A673 (cell line): ENCODE measurements at places on chromosomes 5 and 9.

- DNase-seq, result no peak
Measured at GRCh38 chr9:69824499-69825252, 4.1 kb downstream of the CFAP95 start.

DNA sequence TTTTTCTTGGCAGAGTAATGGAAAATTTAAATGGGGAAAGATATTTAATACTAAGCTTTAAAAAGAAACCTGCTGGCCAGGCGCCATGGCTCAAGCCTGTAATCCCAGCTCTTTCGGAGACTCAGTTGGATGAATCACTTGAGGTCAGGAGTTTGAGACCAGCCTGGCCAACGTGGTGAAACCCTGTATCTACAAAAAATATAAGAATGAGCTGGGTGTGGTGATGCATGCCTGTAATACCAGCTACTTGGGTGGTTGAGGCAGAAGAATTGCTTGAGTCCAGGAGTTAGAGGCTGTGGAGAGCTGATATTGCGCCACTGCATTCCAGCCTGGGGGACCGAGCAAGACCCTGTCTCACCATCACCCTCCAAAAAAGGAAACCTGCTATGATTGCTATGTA, 32.8 kb downstream of the TUT7 start:
- no peak for DNase-seq

DNA sequence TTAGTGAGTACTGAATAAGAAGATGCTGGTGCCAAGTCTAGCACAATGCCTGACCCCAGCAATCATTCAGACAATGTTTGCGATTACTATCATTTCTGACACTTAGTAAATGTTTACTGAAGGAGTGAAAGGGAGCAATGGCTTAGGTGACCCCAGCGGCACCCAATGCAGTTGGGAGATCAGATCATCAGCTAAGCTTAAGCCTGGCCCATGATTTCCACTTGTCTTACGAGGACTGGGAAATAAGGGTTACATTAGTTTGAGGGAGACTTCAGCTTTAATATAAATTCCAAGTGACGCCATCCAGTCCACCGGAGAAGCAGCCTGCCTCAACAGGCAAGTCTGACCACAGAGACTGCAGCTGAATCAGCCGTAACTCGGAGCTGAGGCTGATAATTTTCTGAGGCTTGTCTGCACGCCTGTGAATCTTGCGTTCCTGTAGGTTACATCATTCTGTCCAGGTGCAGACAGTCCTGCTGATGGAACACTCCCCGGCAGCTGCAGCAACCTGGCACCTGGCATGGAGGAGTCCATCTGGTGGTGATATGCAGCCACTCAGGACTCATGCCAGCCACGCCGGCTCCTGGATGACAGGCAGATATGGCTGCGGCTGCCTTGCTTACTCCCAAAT, 34.9 kb upstream of the FGF1 start:
- no peak for DNase-seq

DNA sequence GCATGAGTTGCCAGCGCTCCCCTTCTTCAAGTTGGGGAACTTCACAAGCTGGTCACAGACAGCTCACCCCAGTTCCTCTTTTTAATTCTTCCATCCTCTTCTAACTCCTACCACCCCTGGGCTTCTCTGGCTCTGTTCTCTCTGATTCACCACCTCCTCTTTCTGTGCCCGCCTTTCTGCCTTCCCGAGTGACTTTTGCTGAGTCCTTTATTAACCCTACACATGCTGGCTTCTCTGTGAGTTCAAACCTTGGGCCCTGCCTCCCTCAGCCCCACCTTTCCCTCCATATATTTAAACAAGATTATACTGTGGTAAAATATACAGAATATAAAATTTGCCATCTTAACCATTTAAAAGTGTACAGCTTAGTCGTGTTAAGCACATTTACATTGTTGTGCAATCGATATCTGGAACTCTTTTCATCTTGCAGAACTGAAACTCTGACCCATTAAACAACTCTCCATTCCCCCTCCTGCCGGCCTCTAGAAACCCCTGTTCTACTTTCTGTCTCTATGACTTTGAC, 32.0 kb downstream of the SLC46A2 start:
- no peak for DNase-seq

DNA sequence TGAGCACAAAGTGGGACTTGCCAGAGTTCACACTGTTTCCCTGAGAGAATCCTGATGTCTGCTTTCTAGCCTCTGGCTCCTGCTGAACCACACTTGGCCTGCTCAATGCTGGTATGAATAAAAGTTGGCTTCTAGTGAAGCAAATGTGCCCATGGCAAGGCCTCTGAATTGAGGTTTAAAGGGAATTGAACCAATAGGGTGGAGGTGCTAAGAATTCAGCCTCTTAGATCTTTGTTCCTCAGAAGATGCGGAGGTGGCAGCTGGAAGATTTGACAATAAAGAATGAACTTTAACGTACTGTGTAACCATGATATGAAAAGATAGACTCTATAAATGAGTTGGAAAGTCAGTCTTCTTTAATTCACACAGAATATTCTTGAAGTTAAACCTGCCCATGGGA, 57.2 kb downstream of the RASGRF2 start:
- no peak for DNase-seq

DNA sequence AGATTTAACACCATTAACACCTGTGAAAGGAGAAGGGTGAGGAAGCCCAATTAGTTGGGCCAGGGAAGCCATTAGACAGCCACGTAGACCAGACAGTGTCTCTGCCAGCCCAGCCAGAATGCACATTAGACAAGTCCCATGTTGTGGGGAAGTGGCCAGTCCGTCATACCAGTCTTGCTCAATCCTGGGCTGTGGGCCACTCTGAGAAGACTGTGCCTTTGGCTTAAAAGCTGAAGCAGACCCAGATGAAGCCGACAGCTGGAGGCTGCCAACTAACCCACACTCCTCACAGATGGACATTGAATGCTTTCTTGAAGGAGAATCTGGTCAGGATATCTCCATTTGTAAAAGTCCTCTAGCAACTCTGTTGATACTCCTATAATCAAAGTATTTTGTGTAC, 128.5 kb downstream of the CHSY3 start:
- no peak for DNase-seq

DNA sequence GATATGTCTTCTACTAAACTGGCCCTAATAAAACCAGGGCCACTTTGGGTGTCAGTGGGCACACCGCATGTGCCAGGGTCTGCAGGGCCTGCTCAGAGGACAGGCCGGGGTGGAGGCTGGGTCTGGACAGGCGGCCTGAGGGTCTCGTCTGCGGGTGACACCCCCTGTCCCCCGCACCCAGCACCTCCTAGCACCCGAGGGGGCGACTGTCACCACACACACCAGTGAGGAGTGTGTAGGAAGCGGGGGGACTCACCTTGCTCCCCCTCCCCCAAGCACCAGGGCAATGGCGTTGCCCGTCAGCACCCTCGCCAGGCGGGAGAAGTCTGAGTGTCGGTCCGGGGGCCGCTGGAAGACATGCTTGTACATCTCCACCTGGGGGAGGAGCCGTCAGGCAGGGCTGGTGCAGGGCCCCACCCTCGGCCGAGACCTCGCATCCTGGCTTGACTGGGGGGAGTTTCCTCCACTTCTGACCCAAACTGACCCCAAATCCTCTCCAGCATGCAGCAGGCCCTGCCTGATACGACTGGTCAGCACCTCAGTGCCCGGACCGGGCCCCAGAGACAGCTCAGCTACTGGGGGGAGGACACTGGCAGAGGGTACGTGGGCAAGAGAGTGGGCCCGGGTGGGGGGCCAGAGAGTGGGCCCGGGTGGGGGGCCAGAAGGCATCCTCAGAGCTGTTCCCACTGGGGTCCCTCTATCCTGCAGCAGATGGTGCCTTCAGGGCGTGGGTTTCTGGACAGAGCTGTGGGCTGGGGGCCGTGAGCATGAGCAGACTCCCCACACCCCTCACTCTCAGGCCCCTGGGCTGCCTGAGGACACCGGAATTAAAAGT, 18.9 kb upstream of the NSMF start:
- DNase-seq, result no peak

DNA sequence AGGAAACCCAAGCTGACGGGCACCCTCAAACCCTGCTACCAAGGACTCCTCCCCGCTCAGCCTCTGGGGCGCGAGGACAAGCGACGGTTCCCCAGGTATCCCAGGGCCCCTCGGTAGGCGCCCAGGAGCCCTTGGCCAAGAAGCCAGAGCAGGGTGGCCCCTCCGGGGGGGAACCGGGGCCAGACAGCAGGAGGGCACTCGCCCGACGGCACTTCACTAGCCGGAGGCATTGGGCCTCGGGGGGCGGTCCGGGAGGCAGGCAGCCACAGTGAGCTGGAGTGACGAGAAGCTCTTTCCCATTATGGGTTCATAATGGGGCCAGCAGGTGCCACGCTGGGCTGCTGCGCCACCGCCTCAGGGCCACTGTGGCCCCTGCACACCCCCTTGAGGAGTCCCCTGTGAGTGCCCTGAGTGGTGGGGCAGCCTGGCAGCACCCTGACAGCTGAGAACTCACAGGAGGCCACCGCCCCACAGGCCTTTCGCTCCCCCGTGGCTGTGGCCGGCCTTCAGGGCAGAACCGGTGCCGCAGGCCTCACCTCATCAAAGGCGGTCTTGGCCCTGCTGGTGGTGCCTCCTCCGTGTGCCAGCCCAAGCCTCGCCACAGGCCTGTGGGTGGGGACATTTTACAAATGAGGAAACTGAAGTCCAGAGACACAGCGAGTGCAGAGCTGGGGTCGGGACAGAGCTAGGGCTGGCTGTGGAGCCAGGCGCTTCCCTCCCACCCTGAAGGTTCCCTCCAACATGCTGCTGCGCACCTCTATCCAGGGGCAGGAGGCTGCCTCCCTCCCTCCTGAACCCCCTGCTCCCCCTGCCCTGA, 68.7 kb downstream of the PSMB7 start:
- no peak for DNase-seq

- no peak for DNase-seq
Measured at GRCh38 chr5:119398727-119399466, 43.1 kb downstream of the TNFAIP8 start.

GRCh38 chr5:179418972-179419371, 73.7 kb upstream of the ADAMTS2 start:
- no peak for DNase-seq

DNA sequence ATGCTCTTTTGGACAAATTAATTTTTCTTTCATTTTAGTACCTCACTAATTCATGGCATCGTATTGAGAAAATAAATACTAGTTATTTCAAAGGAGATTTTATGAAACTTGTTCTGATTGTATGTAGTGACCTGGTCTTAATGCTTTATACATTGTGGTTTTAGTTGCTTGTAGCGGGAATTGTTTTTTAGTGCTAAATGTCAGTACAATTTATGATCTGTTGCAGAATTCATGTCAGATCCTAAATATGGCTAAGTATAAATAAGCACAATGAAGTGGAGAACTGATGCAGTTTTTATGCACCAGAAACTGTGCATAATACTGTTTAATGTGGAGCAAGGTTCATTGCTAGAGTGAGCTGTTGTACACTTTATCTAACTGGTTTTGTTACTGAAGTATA, 308.8 kb downstream of the PJA2 start:
- no peak for DNase-seq

DNA sequence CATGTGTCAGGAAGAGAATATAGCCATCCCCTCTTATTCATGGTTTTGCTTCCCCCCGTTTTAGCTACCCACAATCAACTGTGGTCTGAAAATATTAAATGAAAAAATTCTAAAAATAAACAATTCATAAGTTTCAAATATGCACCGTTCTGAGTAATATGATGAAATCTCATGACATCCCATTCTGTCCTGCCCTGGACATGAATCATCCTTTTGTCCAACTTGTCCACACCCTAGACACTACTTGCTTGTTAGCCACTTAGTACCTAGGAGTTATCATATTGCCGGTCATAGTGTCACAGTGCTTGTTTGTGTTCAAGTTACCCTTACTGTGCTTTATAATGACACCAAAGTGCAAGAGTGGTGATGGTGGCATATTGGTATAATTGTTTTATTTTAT, 113.5 kb downstream of the CAAP1 start:
- no peak for DNase-seq

- peak; percentile 20 for DNase-seq
Measured at GRCh38 chr5:166926138-166926537, 1365.3 kb upstream of the WWC1 start.

DNA sequence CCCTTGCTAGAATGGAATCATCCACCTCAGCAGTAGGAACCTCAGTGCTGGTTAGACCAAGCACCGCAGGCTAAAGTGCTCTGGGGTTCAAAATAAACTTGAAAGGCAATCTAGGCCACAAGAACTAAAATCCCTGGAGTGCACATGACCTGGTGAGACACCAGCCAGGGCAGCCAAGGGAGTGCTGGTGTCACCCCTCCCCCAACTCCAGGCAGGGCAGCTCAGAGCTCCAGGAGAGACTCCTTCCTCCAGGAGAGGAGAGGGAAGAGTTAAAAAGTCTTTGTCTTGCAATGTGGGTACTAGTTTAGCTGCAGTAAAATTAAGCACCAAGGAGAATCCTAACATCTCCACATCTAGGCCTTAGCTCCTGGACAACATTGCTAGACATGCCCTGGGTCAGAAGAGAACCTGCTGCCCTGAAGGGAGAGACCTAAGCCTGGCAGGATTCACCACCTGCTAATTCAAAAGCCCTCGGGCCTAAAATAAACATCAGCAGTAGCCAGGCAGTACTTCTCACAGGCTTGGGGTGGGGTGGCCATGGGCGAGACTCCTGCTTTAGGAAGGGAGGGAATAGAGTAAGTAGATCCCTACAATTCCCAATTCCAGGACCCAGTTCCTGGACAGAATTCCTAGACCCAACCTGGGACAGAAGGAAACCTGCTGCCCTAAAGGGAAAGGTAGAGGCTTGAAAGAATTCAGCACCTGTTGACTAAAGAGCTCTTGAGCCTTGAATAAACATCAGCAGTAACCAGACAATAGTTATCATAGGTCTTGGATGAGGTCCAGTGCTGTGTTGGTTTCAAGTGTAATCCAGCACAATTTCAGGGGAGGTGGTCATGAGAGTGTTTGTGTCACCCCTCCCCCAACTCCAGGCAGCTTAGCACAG, 25.8 kb downstream of the UGT3A2 start:
- DNase-seq, result no peak

- no peak for DNase-seq
Measured at GRCh38 chr5:20604992-20605391, 617.0 kb upstream of the CDH18 start.

- no peak for DNase-seq
Measured at GRCh38 chr9:109014608-109015280, 1.4 kb upstream of the CTNNAL1 start.

DNA sequence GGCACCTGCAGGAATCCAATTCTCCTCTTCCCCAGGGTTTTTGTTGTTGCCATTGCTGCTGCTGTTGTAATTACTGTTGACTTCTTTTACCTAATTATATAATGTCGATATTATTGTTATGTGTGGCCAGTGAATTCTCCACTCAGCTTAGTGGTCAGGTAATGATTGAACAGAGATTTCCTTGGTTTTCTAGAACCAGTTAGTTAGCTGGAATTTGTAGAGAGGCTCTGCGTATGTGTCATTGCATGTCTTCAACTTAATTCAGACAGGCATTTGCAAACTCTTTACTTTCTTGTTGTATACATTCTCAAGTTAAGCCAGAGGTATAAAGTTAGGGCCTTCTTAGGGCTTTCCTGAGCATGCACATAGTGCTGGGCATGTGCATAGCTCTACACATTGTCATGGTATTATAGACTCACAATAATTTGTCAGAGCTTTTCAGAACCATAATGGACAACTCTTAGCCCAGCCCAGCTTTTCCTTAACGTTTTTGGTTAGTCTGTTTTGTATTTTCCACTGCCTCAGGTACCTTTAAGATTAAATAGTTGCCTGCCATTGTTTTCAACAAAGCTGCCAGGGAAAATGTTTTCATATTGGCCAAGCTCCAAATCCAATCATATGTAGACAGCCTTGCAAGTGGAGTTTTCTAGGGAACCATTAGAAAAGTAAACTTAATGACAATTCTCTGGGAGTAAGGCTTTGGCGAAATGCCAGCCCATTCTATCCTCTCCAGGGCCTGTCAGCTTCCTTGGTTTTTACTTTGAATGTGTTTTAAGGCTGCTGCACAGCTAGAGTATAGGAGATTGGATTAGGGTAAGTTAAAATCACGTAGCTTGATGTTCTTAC, 68.1 kb downstream of the UBE2R2 start:
- peak; percentile 81 for DNase-seq
